ENCODE measurements at places on chromosomes 3 and 15.

- no peak for DNase-seq
Measured at GRCh38 chr15:39181056-39181747, 399.7 kb upstream of the THBS1 start.

- DNase-seq: no peak
Measured at GRCh38 chr3:78003090-78003489, 963.2 kb downstream of the ROBO2 start.

DNA sequence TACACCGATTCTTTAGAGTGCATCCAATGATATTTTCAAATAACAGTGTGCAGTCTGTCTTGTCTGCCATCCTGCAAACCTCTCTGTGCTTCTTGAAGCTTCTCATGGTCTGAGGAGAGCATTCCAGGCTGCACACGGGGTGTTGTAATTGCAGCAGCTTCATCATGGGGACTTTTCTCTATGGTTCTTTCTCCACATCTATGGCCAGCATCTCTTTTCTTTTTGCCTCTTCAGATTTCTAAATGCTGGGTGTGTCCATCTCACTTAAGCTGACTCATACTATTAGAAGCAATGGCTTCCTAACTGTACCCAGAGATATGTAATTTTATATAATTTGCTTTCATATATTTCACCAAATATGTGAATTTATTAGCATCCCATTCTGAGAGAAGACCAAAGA is 63.8 kb upstream of the EPHB3 start:
- DNase-seq: no peak

- DNase-seq: no peak
Measured at GRCh38 chr15:55740359-55740878, 2.5 kb downstream of the PRTG start.

DNA sequence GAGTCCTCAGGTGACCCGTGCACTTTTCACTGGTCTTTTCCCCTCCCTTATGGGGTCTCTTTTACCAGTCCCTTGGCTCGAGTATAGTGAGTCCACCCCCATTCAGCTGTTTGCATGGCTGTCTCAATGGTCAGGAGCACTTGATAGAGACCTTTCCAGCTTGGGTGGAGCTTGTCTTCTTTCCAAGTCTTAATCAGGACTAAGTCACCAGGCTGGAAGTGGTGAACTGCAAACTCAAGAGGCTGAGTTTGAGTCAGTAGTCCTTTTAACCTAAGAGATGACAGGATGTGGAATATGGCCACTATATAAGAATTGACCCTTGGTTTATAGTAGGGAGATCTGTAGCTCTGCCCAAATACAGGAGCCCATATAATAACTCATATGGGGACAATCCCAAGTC is 279.7 kb downstream of the PYDC2 start:
- DNase-seq: no peak

GRCh38 chr15:69232765-69233164 is 65.9 kb upstream of the PAQR5 start:
- DNase-seq: no peak

GRCh38 chr3:44186111-44186672 is 55.5 kb upstream of the TOPAZ1 start:
- DNase-seq: no peak

DNA sequence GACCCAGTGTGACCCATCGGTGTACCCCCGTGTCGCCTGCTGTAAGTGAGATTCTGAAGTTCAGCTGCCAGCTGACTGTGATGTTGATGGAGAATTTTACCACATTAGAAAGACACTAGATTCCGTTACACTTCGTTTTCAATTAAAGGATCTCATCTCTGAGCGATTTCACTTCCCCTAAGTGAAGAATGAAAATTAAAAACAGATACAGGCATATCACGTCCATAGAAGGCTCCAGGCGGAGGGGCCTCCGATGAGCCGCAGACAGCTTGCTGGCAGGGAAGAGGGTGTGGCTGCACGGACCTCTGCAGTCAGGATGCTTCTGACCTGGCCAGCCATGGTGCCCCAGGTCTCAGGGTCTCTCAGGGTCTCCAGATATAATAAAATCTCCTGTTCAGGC is 6.6 kb upstream of the CPN2 start:
- DNase-seq: no peak

GRCh38 chr15:99957642-99958013 is 224.4 kb upstream of the LYSMD4 start:
- no peak for DNase-seq

GRCh38 chr15:88981244-88982215 is 68.4 kb upstream of the MFGE8 start:
- DNase-seq: no peak

DNA sequence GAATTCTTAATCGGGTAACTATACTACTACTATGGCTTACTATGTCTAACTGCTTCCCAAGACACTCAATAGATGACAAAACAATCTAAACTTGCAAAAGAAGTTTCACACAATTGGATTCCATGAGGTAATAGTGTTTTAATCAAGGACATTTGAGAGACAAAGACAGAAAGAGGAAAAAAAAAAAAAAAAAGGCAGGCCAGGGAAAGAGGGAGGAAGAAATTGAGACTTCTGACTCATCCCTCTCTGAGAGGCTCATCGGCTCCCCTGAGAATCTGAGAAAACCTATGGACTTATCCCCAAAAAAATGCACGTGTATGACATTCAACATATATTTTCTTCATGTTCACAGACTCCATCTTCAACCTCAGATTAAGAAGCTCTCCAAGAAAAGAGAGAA is 61.0 kb downstream of the SCAPER start:
- DNase-seq: no peak

DNA sequence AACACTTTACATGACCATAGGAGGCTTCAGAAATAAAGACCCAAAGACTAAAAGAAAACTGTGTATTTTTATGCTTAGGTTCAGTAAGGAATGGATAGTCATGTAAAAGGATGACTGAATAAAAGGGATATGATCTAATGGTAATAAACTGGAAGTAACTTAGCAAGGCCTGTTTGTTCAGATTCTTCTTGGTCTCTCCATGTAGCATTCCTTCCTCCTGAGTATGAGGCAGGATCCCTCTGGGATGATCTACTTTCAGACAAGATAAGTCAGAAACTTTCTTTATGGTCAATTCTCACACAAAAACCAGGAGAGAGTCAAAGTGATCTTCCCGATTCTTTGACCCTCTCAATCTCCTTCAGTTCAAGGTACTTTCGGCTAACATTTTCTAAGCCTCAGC is 340.8 kb upstream of the DCBLD2 start:
- DNase-seq: no peak

DNA sequence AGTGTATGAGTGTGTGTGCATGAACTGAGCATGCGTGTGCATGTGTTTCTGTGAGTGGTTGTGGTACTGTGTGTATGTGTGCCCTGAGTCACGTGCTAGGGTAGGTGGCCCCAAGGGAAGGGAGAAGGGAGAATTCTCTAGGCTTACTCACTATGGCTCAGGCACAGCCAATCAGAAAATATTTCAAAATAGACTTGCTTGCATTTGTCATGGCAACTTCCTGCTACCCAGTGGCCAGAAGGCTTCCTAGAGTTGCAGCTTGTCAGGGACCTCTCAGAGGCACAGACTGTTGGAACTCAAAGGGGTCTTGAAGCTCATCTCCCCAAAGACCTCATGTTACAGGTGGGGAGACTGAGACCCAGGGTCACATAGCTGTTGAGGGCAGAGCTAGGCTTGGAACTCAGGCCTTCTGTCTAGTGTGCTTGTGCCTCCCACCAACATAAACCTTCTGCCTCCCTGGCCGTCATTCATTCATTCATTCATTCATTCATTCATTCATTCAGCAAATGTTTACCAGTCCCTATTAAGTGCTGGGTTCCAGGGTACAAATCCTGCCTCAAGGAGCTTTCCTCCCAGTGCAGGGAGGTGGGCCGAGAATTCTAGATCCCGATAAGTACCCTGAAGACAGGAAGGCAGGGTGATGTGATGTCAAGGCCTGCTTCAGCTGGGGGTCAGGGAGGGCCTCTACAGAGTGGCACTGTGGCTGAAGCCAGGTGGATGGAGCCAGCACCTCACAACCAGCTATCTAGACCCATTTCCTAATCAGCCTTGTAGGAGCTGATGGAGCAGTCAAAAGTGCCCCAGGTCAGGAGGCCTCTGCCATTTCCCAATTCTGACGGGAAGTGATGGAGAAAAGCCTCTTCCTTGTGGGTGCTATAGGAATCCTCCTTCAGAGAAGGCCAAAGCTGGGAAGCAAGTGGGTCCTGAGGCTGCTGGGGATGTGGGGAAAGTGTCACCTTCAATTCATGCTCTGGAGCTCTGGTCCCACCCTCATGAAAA is 10.9 kb upstream of the RFT1 start:
- no peak for DNase-seq

GRCh38 chr3:44104668-44105321 is 136.9 kb upstream of the TOPAZ1 start:
- DNase-seq: no peak

- DNase-seq: no peak
Measured at GRCh38 chr3:25872200-25872877, 82.4 kb downstream of the OXSM start.

DNA sequence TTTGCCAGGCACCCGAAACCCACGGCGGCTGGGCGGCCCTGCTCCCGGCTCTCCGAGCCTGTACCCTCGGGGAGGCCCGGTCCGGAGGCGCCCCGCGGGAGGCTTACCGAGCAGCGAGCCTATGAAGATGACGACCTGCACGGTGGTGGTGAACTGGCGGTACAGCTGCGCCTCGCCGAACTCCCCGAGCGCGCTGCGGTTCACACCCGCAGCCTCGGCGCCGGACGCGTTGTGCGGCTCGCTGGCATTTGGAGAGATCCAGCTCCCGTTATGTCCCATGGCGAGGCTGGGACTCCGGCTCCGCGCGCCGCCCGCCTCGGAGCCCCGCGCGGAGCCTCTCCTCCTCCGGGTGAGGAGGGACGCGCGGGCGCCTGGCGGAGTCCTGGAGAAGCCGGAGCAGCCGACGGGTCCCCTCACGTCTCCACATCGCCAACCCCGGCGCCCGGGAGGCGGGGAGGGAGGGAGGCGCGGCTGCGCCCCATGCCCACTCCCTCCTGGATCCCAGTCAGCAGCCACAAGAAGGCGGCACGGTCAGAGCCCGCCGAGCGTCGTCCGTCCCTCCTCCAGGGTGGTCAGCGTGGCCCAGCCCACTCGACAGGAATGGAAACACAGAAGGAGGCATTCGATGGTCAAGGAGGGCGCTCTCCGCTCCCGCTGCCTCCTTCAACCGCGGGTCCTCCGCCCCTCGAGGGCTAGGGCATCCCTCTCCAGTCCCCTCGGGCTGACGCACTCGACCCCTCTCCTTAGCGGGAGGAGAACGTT is at the start of gene GPR176:
Gene GPR176 (minus strand): TSS at position 519 of the 762 bp plus-strand sequence. CDS start 240 bp downstream, at position 279.
- no peak for DNase-seq

- DNase-seq: no peak
Measured at GRCh38 chr3:24965706-24966385, 462.2 kb upstream of the RARB start.

DNA sequence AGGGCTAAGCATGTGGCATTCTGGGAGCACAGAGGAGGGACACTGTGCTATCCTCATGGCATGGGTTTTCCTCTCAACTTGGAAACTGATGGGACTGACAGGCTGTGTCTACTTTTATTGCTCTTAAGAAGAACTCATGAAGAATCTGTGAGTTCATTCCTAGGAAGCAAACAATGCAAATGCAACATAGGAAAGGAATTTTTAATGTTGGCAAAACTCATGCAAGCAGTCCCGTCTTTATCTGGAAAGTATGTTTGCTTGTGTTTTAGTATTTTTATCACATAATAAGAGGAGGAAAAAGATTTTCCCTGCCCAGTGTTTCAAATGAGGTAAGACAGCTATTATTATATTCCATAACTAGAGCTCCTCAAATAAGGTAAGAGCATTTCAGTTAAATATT is 89.7 kb downstream of the TRIM42 start:
- no peak for DNase-seq

- no peak for DNase-seq
Measured at GRCh38 chr3:184004476-184004875, 13.2 kb downstream of the ABCC5 start.

GRCh38 chr3:132659365-132660051 is at the start of gene ACAD11:
Gene ACAD11, minus strand, starts transcription at chr3:132659809. Its CDS starts 58 bp downstream, at chr3:132659751.
- peak; percentile 83 for DNase-seq

DNA sequence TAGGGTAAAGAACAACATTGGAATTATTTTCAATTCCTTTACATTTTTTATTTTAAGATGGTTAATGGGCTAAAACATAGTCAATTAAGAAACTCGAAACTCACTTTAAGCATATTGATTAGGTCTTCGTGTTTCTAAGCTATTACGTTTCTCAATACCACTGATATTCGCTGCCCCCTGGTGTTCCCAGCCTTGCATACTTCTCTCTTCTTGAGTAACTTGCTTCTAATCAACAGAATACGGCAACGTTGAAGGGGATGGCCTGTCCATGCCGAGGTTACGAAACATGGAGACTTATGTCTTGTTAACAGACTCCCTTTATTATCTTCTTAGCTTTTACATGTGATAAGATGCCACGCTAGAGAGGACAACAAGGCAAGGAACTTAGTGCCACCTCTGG is 43.6 kb downstream of the ROBO1 start:
- DNase-seq: no peak

DNA sequence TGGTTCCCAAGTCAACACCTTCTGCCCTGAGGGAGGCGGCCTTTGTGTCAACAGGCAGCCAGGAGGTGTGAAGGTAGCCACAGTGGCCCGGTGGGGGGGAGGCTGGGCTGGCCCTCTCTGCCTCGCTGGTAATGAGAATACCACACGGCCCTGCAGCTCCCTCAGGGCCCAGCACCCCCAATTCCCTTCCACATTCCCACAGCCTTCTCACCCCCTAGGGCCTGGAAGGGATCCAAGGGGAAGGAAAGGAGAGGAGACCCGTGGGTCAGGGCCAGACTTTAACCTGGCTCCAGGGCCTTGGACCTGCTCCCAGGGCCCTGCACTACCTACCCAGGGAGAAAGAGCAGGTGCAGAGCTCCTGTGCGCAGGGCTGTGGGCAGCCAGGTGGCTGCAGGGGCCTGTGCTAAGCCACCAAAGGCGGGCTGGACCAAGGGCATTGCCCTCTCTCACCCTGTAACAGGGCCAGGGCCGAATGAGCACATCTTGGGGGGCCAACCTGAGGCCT is 8.7 kb upstream of the MESP2 start:
- no peak for DNase-seq

- DNase-seq: no peak
Measured at GRCh38 chr15:67225336-67225735, 29.1 kb downstream of the AAGAB start.

- DNase-seq: no peak
Measured at GRCh38 chr3:178275793-178276192, 260.4 kb upstream of the KCNMB2 start.

DNA sequence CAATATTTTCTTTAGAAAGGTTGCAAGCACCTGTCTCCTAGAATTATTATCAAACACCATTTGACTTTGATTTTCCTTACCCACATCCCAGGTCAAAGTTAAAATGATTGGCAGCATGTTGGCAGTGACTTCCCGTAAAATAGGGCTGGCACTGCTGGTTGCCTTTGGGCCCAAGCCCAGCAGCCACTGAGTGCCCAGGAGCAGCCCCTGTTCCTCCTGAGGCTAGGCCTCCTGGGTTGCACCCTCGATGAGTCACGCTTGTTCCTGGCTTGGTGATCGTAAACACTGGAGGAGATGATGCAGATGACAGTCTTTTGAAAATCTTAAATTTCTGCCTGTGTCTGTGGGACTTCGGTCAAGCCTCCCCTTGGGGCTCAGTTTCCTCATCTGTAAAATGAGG is 290.0 kb downstream of the TLE3 start:
- no peak for DNase-seq

GRCh38 chr3:119145500-119146167 is at the start of gene TEX55:
Gene TEX55, plus strand, starts transcription at chr3:119146165. Its CDS starts 25 bp downstream, at chr3:119146190.
- DNase-seq: no peak

All from NCI-H2081 (cell line).